Stimulated activated CD8-positive, alpha-beta memory T cell treated with anti-CD3 and anti-CD28 coated beads, Interleukin-4, amount 100 ng/mL, for 24 hours (primary cell): ENCODE measurements at places on chromosomes 1 and 21.

GRCh38 chr1:175978926-175979325, 228.2 kb downstream of the COP1 start:
- no peak for DNase-seq

- no peak for DNase-seq
Observed at GRCh38 chr1:215306426-215306825, 223.9 kb downstream of the KCNK2 start.

GRCh38 chr1:33099290-33100118, 18.6 kb downstream of the AZIN2 start:
- peak; percentile 45 for DNase-seq

GRCh38 chr1:101250222-101250621, 13.4 kb downstream of the S1PR1 start:
- no peak for DNase-seq

DNA sequence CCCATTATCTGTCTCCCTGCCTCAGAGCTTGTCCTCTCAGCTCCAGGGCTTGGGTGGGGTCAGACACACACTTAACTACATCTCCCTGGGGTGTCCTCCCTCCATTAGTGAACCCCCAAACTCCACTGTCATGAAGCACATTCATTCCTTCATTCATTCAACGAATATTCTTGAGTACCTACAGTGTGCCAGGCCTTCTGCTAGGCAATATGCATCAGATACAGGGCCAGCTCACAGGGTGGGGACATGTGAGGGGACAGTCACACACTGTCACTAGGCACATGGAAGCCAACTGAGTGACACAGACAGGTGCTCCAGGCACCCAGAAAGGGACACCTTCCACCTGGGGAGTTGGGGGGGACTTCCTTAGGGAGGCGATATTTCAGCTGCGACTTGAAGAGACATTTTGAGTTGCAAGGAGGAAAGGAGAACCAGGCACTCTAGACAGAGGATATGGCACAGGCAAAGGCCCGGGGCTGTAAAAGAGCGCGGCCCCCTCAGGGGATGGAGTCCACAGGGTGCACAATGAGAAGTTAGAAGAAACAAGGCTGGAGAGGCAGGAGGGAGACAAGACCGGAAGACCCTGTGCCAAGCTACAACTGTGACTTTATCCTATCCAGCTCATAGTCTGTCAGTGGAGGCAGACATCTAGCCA, 8.7 kb upstream of the S100A8 start:
- DNase-seq = no peak

DNA sequence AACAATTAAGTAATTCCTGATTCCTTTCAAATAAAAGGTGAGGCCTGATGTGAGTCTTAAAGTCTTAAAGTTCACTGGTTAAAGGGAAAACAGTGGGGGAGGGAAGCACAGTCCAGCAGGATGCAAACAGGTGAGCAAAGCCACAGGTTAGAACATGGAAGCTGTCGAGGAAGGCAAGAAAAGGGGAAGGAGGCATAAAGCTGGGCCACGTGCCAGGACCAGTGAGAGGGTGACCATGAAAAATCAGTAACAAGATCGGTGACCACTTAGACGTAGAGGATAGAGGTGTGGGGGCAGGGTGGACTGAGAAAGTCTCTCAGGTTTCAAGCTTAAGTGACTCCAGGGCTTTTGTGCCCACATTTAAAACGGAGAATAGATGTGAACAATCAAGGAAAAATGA, 231.3 kb downstream of the SETD4 start:
- DNase-seq = no peak

DNA sequence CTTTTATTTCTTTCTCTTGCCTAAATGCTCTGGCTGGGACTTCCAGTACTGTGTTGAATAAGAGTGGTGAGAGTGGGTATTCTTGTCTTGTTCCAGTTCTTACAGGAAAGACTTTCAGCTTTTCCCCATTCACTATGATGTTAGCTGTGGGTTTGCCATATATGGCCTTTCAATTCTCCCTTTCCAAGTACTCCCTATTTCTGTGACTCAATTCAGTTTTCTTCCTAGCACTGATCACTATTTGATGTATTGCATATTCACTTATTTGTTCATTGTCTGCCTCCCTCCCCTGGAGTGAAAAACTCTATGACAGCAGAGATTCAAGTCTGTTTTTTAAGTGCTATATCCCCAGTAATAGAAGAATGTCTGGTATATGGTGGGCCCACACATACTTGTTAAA, 618.2 kb upstream of the CAMK1G start:
- no peak for DNase-seq

GRCh38 chr1:236206548-236206947, 64.2 kb downstream of the GPR137B start:
- DNase-seq = no peak

DNA sequence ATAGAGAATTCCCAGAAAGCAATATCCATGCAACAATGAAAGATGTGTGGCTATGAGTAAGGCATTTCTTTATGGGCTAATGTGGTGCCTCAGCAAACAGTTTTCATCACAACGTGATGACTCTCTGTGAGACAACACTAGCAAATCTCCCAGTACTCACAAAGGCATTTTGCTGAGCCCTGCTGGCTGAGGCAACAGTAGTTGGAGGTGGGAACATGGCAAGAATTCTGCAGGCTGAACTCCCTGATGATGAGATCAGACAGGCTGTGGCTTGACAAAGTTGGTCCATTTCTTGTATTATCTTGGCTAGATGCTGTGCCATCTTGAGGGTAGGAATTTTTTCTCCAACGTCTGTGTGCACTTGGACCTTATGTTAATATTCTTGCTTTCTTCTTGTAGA, 24.6 kb downstream of the PROX1 start:
- no peak for DNase-seq

GRCh38 chr21:34845521-34846451, 177.0 kb downstream of the CLIC6 start:
- no peak for DNase-seq

- no peak for DNase-seq
Observed at GRCh38 chr1:200959411-200959921, 64.0 kb downstream of the KIF21B start.

- DNase-seq = no peak
Observed at GRCh38 chr1:205438213-205439158, 16.6 kb upstream of the LEMD1 start.

DNA sequence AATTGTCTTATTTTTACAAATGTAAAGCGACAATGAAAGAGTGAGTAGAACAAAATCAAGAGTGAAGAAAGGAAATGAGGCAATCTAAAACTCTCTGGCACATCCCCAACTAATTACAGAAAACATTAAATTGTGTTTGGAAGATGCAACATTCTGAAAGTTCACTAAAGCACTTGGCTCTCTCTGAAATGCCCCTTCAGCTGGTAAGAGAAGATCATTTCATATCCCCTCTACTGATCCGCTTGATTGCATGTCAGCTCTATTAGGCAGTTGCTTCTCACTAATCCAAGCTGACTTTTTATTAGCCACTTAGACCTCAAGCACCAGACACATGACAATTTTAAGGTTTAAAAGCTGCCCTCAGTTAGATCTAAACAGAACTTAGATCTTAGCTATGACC, 262.8 kb upstream of the PRMT6 start:
- DNase-seq = no peak

GRCh38 chr1:208227366-208227765, 16.8 kb downstream of the PLXNA2 start:
- no peak for DNase-seq

DNA sequence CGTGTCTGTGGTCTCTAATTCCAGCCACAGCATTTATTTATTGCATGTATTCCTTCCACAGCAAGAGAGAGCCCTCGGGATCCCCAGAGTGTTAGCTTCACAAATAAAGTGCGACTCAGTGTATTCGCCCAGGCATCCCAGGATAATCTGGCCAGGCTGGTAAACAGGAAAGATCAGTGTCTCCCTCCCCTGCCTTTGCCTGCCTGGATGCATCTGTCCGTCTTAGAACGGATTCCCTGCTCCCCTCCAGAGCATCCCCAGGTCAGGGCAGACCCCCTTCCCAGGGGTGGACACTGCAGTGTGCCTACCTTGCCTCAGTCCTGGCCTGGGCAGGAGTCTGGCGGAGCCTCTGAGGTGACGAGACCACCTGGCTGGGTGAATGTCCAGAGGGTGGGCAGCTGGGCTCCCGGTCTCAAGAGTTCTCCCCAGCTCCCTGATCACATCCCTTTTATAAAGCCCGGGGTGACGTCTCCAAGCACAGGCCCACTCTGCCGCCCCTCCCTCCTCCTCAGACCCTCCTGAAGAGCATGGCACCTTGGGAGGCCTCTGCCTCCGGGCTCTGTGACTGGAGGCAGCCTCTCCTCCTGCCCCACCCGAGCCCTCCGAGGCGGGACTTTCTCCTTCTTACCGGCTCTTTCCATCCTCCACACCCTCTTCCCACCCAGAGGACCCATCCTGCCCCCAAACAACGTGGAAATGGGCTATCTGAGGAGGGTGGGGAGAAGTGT, at the start of gene KISS1:
Gene KISS1, minus strand, starts transcription at position 424 of the 728 bp plus-strand sequence. CDS start 3,615 bp downstream, outside the sequence.
- no peak for DNase-seq

DNA sequence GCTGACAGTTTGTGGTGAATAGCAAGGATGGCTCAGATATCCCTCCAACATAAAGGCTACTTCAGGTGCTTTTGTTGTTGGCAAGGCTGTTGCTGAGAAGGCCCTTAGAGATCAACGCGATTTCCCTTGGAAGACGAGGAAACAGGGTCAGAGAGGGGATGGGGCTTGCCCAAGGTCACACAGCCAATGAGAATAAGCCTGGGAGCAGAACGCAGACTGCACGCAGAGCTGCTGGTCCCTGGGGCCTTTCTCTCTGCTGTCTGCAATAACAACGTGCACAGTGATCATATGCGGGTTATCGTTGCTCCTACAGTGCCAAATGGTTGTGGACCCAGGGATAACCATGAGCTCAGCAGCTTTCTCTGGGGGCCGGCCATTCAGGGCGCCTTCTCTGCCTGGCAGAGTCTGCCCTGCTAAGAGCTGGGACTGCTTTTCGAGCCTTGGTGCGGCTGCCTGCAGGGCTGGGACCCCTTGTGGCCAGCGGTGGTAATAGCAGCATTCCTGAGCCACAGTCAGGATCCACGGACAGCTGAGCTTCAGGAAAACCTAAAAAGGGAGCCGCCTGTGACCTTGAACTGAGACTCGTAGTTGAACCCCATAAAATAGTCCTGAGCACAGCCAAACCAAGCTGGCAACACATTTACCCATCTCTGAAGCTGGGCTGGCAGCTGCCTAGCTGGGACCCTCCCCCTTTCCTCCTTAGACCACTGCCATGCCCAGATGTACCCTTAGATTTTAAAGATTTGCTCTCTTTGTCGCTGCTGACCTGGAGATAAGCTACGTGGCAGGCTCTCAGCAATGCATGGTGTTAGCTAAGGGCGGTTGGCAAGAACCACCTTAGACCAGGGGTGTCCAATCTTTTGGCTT, 39.8 kb downstream of the HTR6 start:
- DNase-seq = peak; percentile 41

- no peak for DNase-seq
Observed at GRCh38 chr1:197981561-197981960, 64.4 kb downstream of the LHX9 start.

DNA sequence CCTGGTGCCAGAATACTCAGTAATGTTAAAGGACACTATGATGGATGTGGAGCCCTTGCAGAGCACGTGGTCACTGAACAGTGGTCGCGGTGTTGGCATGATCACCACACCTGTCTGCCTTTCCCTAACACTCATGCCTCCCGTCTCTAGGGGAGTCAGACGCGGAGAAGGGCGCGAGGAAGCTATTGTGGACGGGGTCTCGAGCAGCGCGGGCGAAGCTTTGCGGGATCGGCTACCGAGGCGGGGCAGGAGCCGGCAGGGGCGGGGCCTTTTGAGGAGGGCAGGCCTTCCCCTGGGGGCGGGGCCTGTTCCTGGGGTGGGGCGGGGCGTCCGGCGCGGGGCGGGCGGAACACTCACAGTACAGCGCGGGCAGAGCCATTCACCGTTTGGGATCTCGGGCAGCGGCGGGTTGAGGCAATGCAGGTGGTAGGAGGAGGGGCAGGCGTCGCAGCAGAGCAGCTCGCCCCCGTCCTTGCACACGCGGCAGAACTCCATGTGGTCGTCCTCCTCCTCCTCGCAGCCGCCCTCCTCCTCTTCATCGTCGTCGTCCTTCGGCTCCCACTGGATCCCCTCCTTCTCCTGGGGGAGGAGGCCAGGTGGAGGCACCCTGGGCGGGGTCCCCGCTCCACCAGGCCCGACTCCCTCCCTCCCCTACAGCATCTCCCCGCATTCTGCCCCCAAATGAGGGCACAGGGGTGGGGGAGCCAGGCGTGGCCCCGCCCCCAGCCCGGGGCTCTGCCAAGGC, 31.5 kb downstream of the CHD5 start:
- DNase-seq = peak; percentile 55

GRCh38 chr1:8698012-8698630, 119.3 kb downstream of the RERE start:
- no peak for DNase-seq

DNA sequence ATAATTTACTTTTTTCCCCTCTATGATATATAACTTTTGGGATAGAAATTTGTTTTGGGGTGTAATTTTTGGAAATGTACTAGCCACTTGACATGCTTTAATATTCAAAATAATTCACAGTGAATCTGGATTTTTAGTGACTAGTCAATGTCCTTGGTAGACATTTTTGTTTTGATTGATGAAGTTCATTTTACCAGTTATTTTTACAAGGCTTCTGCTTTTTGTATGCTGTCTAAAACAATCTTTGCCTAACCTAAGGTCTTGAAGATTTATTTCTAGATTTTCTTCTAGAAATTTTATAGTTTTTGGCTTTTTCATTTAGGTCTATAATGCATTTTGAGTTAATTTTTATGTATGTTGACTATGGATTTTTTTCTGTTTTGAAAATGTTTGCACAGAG, 30.9 kb downstream of the DISP1 start:
- no peak for DNase-seq

DNA sequence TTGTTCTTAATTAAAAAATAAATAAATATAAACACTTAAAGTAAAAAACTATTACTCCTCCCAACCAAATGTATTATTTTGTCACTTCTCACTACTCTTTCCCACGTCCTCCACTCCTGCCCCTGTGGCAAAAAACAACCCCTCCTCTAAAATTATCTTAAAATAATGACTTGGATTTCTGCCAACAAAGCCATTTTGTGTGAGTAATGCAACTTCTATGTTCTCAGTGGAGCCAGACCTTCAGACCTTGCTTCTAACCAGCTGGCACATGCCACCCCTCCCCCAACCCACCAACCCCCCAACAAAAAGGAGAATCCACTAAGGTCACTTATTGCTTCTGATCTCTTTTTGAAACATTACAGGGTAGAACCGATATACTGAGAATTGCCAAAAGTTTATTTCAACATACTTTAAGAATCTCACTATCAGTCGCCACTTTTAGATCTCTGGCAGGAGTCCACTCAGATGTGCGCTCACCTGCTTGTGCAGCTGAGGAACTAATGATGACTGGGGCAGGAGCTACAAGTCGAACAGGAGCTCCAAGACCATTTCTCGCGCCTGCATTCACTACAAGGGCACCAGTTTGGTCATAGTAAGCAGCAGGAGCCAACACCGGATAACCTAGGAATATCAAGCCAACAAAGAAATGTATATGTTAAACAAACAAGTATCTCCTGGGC, 58.3 kb upstream of the SDC3 start:
- DNase-seq = no peak
